ENCODE measurements at places on chromosomes 7 and 10.
A peak's percentile ranks its signal among the peaks of the same experiment; 100 is the strongest.

- no peak for DNase-seq
Measured at GRCh38 chr7:29825775-29826529, 19.6 kb downstream of the WIPF3 start.

- DNase-seq: no peak
Measured at GRCh38 chr7:318476-318875, 28.5 kb downstream of the FOXL3 start.

GRCh38 chr7:50212016-50212325 is 92.5 kb upstream of the IKZF1 start:
- DNase-seq: no peak

- no peak for DNase-seq
Measured at GRCh38 chr7:2139004-2139699, 93.6 kb downstream of the MAD1L1 start.

GRCh38 chr10:14594878-14595525 is 179.7 kb downstream of the FAM107B start:
- DNase-seq: no peak

GRCh38 chr7:55504093-55504859 is 68.0 kb downstream of the VOPP1 start:
- no peak for DNase-seq

- DNase-seq: no peak
Measured at GRCh38 chr7:84144480-84144879, 50.1 kb downstream of the SEMA3A start.

GRCh38 chr10:81213370-81213769 is 661.6 kb upstream of the NRG3 start:
- no peak for DNase-seq

DNA sequence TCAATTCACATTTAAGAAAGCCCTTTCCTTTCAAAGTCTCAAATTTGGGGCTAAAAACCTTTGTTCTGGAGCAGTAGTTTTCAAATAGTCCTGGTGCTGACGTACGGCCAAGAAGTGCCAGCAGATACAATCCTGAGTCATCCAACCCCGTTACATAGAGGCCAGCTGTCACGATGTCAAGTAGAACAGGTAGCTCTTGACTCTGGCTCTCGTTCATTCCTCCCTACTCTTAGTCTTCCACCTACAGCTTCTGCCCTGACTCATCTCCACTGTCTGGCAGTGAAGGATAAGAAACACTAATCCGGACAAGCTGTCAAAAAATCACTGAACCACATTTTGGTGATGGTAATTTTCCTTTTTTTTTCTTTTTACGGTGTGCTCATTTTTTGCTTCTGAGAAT is 132.4 kb upstream of the PTN start:
- peak; percentile 39 for DNase-seq

- DNase-seq: no peak
Measured at GRCh38 chr7:32147546-32148268, 77.5 kb upstream of the PDE1C start.

- DNase-seq: no peak
Measured at GRCh38 chr7:836429-836828, 4.2 kb downstream of the SUN1 start.

Data from putamen (tissue), 1 donor.